ENCODE measurements at places on chromosomes 3 and 15.

DNA sequence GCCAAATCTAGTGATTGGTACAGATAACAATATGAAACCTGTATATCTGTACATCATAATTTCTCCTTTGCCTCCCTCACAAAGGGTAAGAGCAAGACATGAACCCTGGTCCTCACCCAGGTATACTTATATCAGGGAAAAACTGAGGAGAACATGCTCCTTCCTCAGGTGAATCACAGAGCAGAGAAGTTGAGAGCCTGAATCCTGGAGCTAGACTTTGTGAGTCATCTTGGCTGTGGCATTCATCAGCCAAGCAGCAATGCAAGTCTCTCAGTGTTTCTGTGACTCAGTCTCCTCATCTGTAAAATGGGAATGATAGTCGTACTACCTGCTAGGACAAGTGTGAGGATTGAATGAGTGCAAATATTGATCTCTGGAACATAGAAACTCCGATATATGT, 165.7 kb upstream of the ADAMTS9 start:
- no peak for DNase-seq

DNA sequence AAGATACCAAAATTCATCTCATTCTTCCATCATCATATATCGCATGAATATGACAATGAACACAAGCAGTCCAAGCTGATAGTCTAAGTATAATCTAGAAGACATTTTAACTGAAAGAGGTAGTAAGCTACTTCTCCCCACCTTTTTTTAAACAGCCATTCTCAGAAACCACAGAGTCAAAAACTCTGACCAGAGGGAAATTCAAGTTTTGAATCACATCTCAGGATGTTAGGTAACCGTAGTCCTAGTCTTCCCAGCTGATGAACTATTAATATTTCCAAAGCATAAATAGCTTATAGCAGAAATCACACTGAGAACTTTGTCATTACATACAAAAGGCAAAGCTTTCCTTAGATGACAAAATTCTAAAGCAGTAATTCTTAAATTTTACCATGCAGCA, 25.8 kb downstream of the NPTN start:
- DNase-seq = no peak

DNA sequence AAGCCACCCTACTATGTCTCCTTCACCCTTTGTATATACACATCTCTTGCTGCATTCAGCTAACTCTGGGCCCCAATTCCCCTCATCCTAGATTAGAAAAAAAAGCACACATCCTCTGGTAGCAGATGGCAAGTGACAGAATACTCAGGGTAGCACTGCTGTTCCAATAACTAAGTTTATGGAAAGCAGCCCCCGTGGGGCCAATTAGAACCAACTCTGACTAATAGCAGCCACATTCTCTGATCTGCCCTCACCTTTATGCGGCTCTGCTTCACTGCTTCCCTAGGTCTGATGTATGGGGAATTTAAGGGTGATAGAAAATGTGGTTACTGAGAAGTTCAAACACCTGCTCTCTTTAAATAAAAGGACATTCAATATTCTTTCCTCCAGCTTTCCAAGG, 74.9 kb upstream of the SETMAR start:
- DNase-seq = no peak

- no peak for DNase-seq
Observed at GRCh38 chr3:154242766-154243165, 81.5 kb downstream of the DHX36 start.
